H4 (cell line): ENCODE measurements at places on chromosomes 16 and 17. TPM values are rescaled to one million over a fixed set of nuclear protein-coding genes. Genes with fewer than 3 reads are reported as not detected.

ZNF19 gene
- 3.3 and 7.1 TPM in 2 replicates for total RNA-seq

DNA sequence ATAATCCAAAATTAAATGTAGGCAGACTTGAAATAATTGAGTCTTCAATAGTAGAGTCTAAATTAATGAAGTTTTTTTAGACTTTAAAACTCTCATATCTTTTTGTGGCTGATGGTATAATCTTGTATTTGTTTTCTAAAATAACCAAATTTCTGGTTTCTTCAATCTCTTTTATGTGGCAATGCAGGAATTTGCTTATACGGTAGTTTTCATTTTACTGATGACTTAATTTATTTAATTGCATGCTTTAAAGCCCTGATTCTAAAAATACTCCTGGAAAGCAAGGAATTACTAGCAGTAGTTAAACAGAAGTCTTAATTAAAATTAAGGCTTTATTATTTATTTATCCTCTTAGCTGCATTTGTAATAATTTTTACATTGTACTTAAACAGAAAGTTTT is 15.4 kb downstream of the MRTFB start:
- DNase-seq = no peak

TBC1D26 gene
- not detected in 2 replicates for total RNA-seq

DNA sequence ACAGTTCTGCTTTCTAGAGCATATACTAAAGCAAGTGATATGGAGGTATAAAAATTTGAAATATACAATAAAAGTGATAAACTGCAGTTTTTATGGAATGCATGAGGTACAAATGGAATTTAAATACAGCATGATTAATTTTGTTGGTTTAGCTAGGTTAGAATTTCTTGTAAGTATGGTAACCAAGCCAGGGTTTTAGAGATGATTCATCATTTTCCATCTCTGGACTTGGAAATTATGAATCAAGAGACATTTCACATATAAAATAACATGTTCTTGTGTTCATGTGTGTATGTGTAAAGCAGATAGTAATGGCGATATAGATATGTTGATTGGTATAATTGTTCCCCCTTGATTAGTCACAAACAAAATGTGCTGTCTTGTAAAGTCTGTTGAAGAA is 1219.8 kb downstream of the CDH8 start:
- DNase-seq = no peak

CD68 gene
- total RNA-seq = 19.9 and 21.6 TPM in 2 replicates

TNFRSF13B gene
- not detected in 2 replicates for total RNA-seq

DNA sequence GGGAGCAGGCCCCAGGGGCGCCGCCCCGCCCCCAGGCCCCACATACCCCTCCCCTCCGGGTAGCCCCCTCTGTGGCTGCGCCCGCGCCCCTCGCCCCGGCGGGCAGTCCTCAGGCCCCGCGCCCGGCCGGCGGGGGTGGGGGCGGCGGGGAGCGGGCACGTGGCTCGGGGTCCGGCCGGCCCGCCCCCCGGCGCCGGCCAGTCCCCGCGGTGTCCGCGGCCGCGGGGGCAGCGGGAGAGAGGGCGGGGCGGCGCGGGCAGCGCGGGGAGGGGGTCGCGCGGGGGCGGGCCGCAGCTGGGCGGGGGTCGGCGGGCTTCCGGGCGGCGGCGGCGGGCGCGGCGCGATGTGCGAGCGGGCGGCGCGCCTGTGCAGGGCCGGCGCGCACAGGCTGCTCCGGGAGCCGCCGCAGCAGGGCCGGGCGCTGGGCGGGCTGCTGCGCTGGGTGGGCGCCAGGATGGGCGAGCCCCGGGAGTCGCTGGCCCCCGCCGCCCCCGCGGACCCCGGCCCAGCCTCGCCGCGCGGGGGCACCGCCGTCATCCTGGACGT is 335 bp downstream of the NECAB2 start:
- no peak for DNase-seq

GRCh38 chr17:19460700-19461099 is 49.7 kb downstream of the RNF112 start:
- DNase-seq = no peak

- no peak for DNase-seq
These were observed 15.8 kb downstream of the RAI1 start for GRCh38 chr17:17696882-17697633.

CORO6 gene
- 0.14 and 1.2 TPM in 2 replicates for total RNA-seq

- DNase-seq = no peak
These were observed 34.1 kb downstream of the CDK5R1 start for GRCh38 chr17:32520737-32521404.

- no peak for DNase-seq
These were observed 28.5 kb downstream of the CLEC3A start for GRCh38 chr16:78050734-78051400.

MYH11 gene
- total RNA-seq = not detected in 2 replicates

GRCh38 chr17:74822939-74823367 is 36.7 kb downstream of the GRIN2C start:
- DNase-seq = no peak

GRCh38 chr16:77898671-77899211 is 110.4 kb downstream of the VAT1L start:
- DNase-seq = peak; percentile 89

DNA sequence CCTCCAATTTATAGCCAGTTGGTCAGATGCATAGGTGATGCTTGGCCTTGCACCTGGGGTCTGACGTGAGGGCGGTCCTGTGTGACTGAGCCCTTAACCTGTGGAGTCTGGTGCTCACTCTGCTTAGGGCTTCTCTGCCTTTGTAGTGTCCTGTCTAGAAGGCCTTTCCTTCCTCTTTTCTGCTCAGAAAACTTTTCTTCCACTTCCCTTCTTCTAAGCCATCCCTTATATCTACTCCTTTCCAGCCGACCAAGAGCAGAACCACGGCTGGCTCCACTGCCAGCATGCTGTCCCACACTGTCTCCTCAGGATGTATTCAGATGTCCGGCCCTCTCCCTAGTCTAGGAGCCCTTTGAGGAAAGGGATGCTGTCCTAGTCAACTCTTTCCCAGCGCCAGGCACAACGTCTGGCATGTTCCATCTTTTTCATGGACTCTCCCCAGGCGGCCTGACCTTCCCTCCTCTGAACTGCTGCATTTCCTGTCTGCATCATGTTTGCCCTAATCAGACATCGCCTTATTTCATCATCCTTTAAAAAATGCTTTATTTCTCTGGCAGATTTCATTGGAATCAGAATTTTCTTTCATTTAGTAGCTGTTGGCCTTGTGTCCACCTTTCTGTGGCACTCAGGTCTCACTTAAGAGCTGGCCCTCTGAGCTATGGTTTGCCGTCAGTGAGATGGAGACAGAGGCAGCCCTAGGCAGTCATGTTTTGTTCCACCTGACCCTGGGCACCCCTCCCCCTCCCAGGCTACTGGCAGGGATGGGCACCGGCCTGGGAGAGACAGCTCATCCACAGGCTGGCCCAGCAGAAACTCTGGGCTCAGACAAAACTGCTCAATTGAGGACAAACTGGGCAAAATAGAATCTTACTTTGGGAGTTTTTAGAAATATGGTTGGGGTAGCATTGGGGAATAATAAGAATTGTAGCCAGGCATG is 15.5 kb upstream of the BRCA1 start:
- no peak for DNase-seq

GRCh38 chr16:81940781-81941560 is 70.3 kb downstream of the SDR42E1 start:
- DNase-seq = peak; percentile 66

DNA sequence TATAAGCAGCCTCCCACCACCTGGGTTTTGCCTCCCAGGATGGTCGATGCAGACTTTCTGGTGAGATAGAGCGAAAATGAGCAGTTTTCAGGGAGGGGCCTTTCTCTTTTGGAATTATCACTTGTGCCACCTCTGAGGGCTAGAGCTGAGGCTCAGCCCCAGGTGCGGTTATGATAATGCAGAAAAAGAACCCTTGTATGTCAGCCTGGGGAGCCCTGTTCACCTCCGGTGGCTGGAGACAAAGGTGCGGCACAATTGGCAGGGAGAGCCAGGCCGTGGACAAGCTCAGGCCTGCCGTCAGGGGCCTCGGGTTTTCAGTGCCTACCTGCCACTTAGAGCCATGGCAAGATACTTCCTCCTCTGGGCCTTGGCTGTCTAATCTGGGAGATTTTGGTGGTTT is 4.4 kb downstream of the SCPEP1 start:
- DNase-seq = no peak

TBC1D3K gene
- total RNA-seq = not detected in 2 replicates
